ENCODE measurements at places on chromosomes 7 and 10.

DNA sequence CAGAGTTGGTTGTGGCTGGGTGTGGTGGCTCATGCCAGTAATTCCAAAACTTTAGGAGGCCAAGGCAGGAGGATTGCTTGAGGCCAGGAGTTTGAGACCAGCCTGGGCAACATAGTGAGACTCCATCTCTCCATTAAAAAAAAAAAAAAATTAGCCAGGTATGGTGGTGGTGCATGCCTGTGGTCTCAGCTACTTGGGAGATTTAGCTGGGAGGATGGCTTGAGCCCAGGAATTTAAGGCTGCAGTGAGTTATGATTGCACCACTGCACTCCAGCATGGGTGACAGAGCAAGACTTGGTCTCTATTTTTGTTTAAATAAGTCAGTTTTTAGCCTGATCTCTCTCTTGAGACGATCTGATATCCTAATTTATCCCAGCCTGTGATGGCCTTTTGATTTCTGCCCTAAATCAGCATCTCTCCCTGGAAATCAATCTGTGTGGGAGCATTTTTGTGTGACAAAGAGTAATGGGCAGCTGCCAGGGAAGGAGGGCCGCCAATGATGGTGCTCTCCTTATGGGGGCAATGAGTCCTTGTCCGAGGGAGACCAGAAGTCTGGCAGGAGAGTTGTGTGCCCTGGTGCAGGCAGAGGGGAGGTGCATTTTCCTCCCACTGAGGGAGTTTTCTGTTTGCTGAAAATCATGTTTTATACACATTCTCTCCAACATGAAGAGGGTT is 111.0 kb downstream of the NRP1 start:
- no peak for DNase-seq

- DNase-seq: no peak
These were observed 135.1 kb upstream of the TRIM24 start for GRCh38 chr7:138324941-138325340.

DNA sequence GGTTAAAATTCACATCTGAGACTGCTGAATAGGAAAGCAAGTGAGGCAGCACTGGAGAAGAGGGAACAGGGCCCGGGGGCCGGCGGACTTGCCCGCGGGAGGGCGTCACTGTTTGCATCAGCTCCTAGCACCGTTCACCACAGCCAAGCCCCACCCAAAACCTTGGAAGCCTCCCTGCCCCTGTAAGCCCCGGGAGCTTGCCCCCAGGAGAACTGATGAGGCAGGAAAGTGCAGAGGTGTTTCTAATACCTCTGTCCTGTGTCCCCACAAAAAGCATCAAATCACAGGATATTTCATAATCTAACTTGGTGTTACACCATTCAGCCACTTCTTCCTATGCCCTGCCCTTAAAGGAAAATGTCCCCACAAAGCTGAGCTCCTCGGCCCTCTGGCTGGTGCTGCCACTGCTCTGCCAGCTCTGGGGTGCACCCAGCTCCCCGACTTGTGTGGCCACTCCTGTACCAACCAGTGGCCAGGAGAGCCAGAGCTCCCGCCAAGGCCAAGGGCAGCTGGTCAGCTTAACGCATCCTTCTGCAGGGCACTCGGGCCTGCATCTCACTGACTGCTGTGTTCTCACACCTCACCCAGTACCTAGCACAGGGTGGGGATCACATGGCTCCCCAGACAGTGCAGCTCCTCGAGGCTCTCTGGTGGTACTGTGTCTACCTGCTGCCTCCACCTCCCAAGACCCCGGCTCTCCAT is 47.3 kb upstream of the CNPY1 start:
- no peak for DNase-seq

DNA sequence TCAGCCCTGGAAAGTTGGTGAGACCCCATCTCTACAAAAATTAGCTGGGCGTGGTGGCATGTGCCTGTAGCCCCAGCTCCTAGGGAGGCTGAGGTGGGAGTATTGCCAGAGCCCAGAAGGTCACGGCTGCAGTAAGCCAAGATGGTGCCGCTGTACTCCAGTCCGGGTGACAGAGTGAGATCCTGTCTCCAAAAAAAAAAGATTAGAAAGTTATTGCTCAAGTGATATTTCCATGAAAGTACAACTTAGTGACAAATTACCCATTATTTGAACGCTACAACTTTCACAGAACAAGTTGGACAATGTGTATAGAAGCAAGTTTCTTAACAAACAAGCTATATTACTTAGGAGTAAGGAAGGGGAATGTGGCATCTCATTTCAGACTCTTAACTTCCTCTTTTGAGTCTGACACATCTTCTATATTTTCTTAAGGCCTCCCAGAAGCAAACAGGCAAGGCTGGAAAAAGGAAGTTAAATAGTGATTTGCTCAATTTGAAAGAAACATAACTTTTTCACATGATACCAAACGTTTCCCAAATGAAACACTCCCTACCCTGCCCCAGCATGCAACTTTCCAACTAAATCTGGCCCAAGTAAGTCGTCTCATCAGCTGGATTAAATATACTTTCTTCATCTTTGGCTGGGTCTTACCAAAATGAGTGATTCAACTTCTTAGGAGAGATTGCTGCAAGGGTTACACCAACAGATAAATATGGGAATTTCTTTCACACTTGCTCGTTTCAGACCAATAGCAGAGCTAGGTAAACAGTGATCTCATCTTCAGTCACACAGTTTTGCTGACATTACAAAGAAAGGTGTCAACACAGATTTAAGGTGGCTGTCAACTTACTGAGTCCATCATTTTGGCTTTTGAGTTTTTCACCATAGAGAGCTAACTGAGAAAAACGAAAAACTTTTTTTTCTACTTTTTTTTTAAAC is 66.3 kb upstream of the KLF6 start:
- peak; percentile 79 for DNase-seq

GRCh38 chr10:32199714-32200394 is 143.6 kb upstream of the KIF5B start:
- DNase-seq: no peak

GRCh38 chr10:11527691-11528255 is 83.7 kb downstream of the USP6NL start:
- DNase-seq: peak; percentile 57

DNA sequence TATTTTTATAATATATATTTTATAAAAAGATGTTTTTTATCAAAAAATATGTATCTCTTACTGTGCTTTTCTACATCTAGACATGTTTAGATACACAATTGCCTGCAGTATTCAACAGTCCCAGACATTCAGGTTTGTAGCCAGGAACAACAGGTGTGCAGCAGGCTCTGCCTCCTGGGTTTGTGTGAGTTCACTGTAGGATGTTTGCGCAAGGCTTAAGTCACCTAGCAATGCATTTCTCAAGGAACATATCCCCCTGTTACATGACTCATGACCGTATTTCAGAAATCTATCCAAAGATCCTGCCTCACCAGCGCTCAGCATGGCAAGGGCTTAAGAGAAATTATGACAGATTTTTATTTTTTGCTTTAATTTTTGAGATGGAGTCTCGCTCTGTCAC is 41.5 kb downstream of the PITRM1 start:
- no peak for DNase-seq

- DNase-seq: no peak
These were observed 31.6 kb downstream of the DYDC1 start for GRCh38 chr10:80324891-80325364.

GRCh38 chr10:112919721-112920120 is 30.3 kb upstream of the TCF7L2 start:
- no peak for DNase-seq

GRCh38 chr10:29136411-29136810 is 152.5 kb upstream of the LYZL1 start:
- no peak for DNase-seq

DNA sequence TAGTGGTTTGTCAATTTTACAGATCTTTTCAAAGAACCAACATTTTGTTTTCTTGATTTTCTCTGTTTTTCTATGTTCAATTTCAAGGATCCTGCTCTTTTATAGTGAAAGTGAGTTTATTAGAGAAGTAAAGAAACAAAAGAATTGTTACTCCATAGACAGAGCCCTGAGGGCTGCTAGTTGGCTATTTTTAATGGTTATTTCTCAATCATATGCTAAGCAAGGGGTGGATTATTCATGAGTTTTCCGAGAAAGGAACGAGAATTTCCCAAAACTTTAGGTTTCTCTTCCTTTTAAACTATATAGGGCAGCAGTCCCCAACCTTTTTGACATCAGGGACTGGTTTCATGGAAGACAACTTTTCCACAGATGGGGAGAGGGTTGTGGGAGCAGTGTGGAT is 165.0 kb downstream of the CCSER2 start:
- no peak for DNase-seq

DNA sequence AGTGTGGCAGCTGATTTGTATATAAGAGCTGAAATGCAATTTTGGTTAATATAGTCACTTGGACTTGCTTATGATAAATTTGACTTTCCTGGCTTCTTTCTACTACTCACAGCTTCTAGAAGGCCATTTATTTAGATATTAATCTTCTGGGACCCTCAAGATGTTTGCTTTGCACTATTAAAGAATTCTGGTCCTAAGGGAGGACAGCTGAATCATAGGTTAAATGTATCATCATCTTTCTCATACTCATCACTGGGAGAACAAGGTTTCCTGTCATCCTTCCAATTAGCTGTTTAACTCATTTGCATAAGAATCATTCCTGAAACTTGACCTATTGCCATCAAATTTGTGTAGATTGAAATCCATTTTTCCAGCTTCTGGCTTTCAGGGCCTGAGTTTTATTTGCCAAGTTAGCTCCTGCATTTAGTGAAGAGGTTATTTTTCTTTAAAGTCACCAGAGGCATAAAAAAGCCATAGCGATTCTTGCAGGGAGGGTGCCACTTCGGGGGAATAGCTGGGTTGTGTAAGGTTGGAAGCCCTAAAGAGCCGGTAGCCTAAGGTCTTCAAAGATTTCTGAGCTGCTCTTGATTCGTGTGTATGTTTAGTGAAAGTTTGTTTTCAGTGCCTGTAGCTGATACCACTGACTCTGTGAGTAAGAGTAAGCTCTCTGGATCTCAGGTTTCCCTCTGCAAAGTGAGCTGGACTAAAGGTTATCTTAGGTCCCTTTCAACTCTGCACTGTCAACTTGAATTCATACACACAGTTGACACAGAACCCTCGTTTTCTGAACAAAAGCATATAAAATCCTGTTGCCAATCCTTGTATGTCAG is 4.3 kb downstream of the MAP3K8 start:
- DNase-seq: no peak
